GM13977 (cell line): ENCODE measurements at places on chromosomes 12 and 14.

GRCh38 chr12:90262251-90262650, 553.6 kb upstream of the ATP2B1 start:
- no peak for DNase-seq

GRCh38 chr14:77124345-77125280, 17.0 kb downstream of the ZDHHC22 start:
- peak; percentile 79 for DNase-seq

GRCh38 chr14:95504135-95505029, 12.1 kb downstream of the SYNE3 start:
- DNase-seq = no peak

GRCh38 chr12:94169495-94169894, 21.1 kb downstream of the PLXNC1 start:
- DNase-seq = no peak

DNA sequence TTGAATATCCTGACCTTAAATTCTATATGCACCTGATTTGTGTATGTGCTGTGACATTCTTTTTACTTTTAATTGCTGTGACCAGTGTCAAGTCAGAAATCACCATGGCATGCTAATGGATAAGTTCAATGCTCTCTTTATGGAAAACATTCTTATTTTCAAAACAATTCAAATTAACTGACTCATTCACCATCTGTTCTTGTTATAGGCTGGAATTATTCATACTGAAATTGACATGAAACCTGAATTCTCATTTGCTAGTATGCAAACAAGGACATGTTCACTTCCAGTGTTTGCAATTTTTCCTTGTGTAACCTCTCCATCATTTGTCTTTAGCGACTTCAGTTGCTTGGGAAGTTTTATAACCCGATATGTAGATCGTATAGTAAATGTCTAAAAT, at the start of gene TAS2R30:
TAS2R30 (minus strand) TSS at position 340 of the 400 bp plus-strand sequence. CDS start 400 bp downstream, outside the sequence.
- DNase-seq = no peak

DNA sequence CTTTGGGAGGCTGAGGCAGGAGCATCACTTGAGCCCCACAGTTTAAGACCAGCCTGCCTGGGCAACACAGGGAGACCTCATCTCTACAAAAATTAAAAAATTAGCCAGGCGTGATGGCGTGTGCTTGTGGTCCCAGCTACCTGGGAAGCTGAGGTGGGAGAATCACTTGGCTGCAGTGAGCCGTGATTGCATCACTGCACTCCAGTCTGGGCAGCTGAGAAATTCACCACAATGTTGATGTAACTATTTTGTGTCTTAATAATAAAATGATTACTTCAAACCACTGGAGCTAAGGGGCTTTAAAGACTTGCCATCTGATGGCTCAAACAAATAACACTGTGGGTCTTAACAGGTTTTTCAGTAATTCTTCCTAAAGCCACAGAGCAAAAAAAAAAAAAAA, 10.8 kb downstream of the ERH start:
- no peak for DNase-seq

DNA sequence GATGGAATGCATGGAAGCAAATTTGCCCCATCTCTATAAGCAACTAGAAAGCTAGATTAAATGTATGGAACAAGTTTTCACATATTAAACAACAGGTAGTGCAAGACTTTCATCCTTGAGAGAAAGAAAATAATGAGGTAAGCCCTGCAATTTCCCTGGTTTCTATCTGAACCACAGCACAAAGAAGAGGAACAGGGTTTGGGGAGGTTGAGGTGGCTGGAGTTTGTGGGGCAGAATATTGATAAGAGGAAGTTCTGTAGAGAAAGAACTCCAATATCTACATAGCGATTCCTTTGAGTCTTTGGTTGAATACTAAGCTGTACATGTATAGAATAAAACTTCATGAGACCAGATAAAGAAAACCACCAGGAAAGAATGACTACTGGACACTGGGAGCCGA, 96.3 kb upstream of the CCND2 start:
- DNase-seq = no peak

DNA sequence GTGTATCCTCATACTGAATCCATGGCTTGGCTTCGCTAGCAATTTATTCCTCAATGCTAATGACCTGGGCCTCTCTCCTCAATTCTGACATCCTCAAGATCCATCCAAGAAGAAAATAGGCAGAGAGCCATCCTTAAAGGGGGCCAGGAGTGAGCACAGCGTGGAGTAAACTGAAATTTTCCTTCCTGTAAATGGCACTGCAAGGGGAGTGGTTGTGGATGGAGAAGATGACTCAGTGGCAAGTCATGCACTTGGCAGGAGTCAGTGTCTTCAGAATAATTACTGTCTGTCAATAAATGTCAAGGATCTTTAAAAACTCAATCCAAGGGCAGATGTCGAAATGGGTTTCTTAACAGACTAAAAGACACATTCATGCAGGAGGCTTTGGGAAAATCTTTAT, 88.0 kb upstream of the TMEM132C start:
- DNase-seq = no peak

- no peak for DNase-seq
These were observed 196.4 kb upstream of the FOXN3 start for GRCh38 chr14:89613260-89614008.

- DNase-seq = no peak
These were observed 130.3 kb downstream of the CEP83 start for GRCh38 chr12:94329366-94329765.

- DNase-seq = no peak
These were observed 38.0 kb downstream of the PTGER2 start for GRCh38 chr14:52352061-52352491.

GRCh38 chr12:14654842-14655241, 41.6 kb downstream of the GUCY2C start:
- DNase-seq = no peak

DNA sequence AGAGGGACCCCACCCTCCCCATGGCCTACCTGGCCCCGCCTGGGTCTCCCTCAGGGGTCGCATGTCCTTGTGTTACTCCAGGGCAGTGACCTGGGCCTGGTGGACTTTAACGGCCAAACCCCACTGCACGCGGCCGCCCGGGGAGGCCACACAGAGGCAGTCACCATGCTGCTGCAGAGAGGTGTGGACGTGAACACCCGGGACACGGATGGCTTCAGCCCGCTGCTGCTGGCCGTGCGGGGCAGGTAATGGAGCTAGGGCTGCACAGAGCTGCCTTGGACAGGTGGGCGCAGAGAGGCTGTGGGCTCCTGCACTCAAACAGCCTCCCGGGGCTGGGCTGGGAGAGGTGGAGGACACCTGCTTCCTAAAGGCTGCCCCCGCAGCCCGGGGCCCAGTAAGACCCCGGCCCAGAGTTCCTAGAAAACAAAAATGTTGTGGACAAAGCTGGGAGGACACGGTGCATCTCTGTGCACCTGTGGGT, 21.6 kb downstream of the ASPG start:
- DNase-seq = no peak

GRCh38 chr14:97873291-97873690, 1076.1 kb downstream of the VRK1 start:
- no peak for DNase-seq

- DNase-seq = no peak
These were observed 26.8 kb downstream of the BCAT1 start for GRCh38 chr12:24922090-24922489.

DNA sequence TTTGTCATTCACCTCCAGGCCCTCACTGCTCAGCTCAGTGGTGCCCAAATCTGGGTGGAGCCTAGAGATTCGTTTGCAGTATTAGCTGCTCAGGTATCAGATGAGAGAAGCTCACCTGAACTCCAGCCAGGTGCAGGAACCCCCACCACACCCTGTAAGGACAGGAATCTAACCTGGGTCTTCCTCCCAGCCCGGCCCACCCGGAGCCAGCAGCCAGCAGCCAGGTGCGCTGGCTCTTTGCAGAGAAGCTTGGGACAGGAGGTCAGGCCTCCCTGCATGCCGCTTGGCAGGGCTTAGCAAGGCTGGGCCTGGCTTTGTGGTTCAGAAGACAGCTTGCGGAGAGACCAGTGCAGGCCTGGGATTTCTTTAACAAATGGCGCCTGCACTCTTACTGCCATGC, 125.6 kb upstream of the MYL2 start:
- no peak for DNase-seq

GRCh38 chr14:95692109-95692508, 5.9 kb downstream of the TCL1B start:
- no peak for DNase-seq

DNA sequence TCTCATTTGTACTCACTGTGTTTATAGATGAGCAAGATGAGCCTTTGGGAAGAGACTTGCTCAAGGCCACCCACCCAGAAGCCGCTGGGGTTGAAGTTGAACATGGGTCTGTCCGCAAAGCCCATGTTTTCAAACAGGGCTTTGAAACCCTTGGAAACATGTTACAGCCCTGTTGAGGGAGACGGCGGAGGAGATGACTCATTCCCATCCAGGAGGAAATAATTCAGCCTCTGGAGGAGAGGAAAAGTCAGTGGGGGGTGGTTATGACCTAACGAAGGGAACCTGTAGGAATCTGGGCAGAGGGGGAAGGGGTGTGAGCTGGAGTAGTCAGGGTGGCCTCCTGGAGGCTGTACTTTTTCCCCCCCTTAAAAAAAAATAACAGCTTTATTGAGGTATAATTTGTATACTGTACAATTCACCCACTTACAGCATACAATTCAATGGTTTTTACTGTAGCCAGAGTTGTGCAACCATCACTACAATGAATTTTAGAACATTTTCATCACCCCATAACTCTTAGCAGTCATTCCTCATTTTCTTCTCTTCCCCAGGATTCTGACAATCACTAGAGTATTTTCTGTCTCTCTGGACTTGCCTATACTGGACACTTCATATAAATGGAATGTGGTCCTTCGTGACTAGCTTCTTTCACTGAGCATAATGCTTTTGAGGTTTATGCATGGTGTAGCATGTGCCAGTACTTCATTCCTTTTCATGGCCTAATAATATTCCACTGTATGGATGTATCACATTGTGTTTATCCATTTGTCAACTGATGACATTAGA, 1.9 kb upstream of the RIN3 start:
- DNase-seq = no peak

GRCh38 chr12:93465841-93466240, 1.5 kb upstream of the MRPL42 start:
- DNase-seq = no peak

DNA sequence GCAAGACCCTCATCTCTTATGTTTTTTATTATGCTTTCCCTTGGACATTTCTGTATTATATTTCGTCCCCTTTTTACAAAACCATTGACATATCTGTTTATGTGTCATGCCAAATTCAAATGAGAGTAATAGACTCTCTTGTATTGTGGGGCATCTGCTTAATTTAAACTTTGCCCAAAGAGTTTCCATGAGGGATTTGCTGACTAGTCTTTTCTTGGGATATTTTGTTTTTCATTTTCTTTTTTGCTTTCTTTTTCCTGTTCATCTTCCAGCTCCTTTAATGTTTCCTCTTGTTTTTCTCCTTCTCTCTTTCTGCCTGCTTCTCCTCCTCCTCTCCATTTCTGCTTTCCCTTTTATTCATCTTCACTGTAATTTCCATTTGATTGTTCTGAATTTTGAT, 13.8 kb upstream of the ZNF26 start:
- DNase-seq = no peak

GRCh38 chr14:24232645-24233537, at the start of gene GMPR2:
Gene GMPR2, plus strand, starts transcription at chr14:24232929. Its CDS starts 325 bp downstream, at chr14:24233254.
- DNase-seq = peak; percentile 65

DNA sequence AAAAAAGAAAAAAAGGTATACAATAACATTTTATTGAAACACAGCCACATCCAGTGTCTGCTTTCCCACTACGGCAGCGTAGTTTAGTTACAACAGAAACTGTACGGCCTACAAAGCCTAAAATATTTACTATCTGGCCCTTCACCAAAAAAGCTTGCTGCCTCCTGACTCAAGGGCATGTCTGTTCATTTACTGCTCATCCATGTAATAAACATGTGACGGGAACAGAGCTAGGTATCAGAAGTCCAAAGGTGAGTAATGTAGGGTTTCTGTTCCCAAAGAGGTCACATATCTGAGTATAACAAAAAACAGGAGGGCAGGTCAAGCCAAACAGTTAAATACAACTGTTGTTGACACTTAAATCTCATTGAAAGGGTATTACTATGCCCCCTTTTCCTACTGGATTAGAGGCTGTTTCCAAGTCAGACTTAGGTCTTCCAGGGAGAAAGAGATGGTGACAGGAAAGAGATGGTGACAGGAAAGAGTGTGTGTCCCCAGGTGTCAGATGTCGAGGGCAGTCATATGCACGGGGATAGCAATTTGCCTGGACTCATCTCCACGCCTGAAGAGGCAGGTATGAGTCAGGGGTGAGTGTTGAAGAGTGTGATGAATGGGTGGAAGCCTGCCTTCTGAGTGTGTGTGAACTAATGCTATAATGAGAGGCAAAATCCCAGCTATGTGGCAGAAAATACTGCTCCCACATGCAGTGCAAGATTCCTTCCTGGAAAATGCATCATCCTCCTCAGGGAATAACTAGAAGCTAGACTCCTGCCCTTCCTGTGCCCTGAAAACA, 77.7 kb downstream of the MAP3K9 start:
- no peak for DNase-seq

DNA sequence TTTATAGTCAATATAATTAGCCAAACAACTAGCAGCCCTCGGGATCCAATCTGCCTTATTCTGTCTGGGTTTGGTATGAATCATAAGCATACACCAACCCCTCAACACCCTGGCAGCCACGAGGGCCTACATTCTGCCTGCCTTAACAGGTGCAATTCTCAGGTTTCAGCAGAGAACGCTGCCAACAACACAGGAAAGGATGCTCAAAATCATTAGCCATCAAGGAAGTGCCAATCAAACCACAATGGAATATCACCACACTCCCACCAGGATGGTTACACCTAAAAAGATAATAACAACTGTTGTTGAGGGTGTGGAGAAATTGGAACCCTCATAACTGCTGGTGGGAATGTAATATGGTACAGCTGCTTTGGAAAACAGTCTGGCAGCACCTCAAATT, 122.8 kb downstream of the TTC7B start:
- no peak for DNase-seq

- DNase-seq = no peak
These were observed 29.4 kb upstream of the GXYLT1 start for GRCh38 chr12:42173961-42174521.

- no peak for DNase-seq
These were observed 160.1 kb downstream of the KTN1 start for GRCh38 chr14:55739967-55740648.

- no peak for DNase-seq
These were observed 255.1 kb upstream of the KRR1 start for GRCh38 chr12:75766263-75767160.

DNA sequence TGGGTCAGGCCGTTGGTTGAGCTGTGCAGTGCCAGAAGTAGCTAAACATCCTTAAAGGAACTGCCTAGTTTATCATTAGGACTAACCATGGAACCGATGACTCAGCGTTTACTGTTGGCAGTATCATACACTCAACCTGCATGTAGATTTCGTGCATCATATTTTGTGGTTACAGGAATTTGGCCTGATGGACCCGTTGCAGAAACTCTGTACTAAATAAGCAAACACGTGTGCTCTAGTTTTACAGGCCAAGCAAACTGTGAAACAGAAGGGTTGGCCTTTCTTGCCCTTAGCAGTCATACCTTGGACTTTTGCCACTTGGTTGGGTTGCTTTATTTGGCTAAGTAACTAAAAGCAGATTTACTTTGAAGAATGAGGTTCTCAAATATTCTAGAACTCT, 35.6 kb downstream of the DGLUCY start:
- no peak for DNase-seq
